Activated CD4-positive, alpha-beta T cell treated with anti-CD3 and anti-CD28 coated beads, Interleukin-2, amount 10 ng/mL, durations not matched to agents 7 days and 5 days (primary cell): ENCODE measurements at places on chromosomes 4 and X. TPM values are rescaled to one million over a fixed set of nuclear protein-coding genes. Genes with fewer than 3 reads are reported as not detected.
A peak's percentile ranks its signal among the peaks of the same experiment; 100 is the strongest.

- DNase-seq: no peak
- no peaks in the 10 kb centered on the region for H3K27me3 ChIP-seq
- H3K4me1 ChIP-seq: no peaks in the 10 kb centered on the region
- no peak overlapping the region for H3K27ac ChIP-seq
- no peak overlapping the region for H3K4me3 ChIP-seq
Observed at GRCh38 chr4:179447308-179447707, 2005.1 kb upstream of the AGA start.

GRCh38 chr4:82968972-82969371 lies 41.7 kb downstream of the LIN54 start:
- no peak overlapping the region for H3K27ac ChIP-seq
- DNase-seq: no peak
- peaks cover 60% of the 10 kb centered on the region for H3K36me3 ChIP-seq
- no peak overlapping the region for H3K4me3 ChIP-seq
- peaks cover 2% of the 10 kb centered on the region for H3K4me1 ChIP-seq
- no peaks in the 10 kb centered on the region for H3K27me3 ChIP-seq

Gene FAT1
- 0.27 TPM for total RNA-seq

- peaks cover 6% of the 10 kb centered on the region for H3K36me3 ChIP-seq
- H3K4me3 ChIP-seq: peak overlapping the region; percentile 10
- H3K4me1 ChIP-seq: peaks cover 24% of the 10 kb centered on the region
- H3K27ac ChIP-seq: peak overlapping the region; percentile 72
- DNase-seq: no peak
Observed at GRCh38 chr4:185384930-185385331, 10.8 kb downstream of the LRP2BP start.

- H3K4me1 ChIP-seq: no peaks in the 10 kb centered on the region
- H3K27me3 ChIP-seq: no peaks in the 10 kb centered on the region
- no peak overlapping the region for H3K27ac ChIP-seq
- DNase-seq: no peak
Observed at GRCh38 chrX:94758130-94758529, 1084.1 kb downstream of the FAM133A start.

- H3K4me1 ChIP-seq: peaks cover 5% of the 10 kb centered on the region
- no peaks in the 10 kb centered on the region for H3K36me3 ChIP-seq
- no peak overlapping the region for H3K4me3 ChIP-seq
- no peak for DNase-seq
Observed at GRCh38 chr4:1547131-1547855, 136.8 kb downstream of the FAM53A start.

Gene ZNF330
- 31.8 TPM for total RNA-seq

DNA sequence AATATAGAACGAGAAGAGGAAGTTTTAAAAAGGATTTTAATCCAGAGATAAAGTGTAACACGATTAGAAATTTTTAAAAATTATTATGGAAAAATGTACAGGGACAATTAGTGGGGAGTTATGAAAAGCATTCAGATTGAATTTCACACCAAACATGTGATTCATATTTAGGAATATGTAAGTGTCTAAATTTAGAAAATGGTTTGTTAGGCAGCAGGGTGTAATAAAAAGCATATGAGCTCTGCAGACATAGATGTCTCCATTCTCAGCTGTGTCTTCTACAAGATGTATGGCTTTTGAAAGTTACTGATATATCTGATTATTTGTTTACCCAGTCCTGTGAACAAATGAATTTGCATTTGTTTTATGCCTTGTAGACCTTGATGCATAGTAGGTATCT lies 638.9 kb upstream of the AGA start:
- no peaks in the 10 kb centered on the region for H3K27me3 ChIP-seq
- H3K4me1 ChIP-seq: no peaks in the 10 kb centered on the region
- no peak for DNase-seq
- H3K4me3 ChIP-seq: no peak overlapping the region
- no peaks in the 10 kb centered on the region for H3K36me3 ChIP-seq
- H3K27ac ChIP-seq: no peak overlapping the region

Gene GIMD1
- not detected for total RNA-seq

GRCh38 chr4:76386566-76387305 lies 34.2 kb downstream of the CCDC158 start:
- H3K36me3 ChIP-seq: no peaks in the 10 kb centered on the region
- H3K27ac ChIP-seq: no peak overlapping the region
- H3K27me3 ChIP-seq: peaks cover 41% of the 10 kb centered on the region
- DNase-seq: no peak
- H3K4me3 ChIP-seq: no peak overlapping the region

Gene TEX11
- total RNA-seq: not detected

DNA sequence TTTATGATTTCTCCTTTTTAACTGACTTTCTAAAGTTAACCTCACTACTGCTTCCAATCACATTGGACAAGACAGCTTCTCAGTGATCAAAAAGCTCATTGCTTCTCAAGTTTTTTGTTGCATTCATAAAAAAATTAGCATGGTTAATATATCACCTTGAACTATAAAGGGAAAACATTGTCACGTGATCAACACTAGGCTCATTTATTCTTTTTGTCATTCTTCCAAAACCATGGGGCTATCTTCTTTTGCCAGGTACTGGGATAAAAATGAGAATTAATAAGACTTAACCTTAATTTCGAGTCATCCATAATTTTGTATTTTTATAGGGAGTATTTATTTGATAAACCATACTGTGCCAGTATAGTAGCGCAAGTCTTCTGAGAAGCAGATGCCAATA lies 1105.9 kb upstream of the TENM3 start:
- no peaks in the 10 kb centered on the region for H3K4me1 ChIP-seq
- H3K36me3 ChIP-seq: no peaks in the 10 kb centered on the region
- H3K4me3 ChIP-seq: no peak overlapping the region
- no peaks in the 10 kb centered on the region for H3K27me3 ChIP-seq
- H3K27ac ChIP-seq: no peak overlapping the region

GRCh38 chr4:69830560-69831269 lies 29.2 kb downstream of the SULT1E1 start:
- no peak for DNase-seq
- H3K27ac ChIP-seq: no peak overlapping the region
- H3K27me3 ChIP-seq: no peaks in the 10 kb centered on the region
- peaks cover 13% of the 10 kb centered on the region for H3K4me1 ChIP-seq
- H3K4me3 ChIP-seq: no peak overlapping the region

DNA sequence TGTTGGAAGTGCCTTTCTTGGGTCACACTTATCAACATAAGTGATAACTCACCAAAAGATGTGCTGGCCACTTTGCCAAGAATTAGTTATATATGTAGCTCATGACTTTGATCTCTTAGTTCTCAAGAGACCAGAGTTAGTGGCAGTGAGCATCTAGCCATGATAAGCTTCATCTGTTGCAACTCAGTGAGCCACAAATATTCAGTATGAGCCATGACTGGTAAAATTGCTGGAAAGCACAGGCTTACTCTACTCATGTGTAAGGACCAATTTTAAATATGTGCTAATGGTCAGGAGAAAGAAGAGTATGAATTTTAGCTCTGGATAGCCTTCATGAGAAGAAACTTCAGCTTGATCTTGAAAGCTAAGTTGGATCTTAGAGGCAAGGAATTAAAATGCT lies 59.4 kb upstream of the TLL1 start:
- no peak for DNase-seq
- H3K36me3 ChIP-seq: no peaks in the 10 kb centered on the region
- no peaks in the 10 kb centered on the region for H3K27me3 ChIP-seq
- H3K4me1 ChIP-seq: no peaks in the 10 kb centered on the region
- H3K27ac ChIP-seq: no peak overlapping the region
- H3K4me3 ChIP-seq: no peak overlapping the region

DNA sequence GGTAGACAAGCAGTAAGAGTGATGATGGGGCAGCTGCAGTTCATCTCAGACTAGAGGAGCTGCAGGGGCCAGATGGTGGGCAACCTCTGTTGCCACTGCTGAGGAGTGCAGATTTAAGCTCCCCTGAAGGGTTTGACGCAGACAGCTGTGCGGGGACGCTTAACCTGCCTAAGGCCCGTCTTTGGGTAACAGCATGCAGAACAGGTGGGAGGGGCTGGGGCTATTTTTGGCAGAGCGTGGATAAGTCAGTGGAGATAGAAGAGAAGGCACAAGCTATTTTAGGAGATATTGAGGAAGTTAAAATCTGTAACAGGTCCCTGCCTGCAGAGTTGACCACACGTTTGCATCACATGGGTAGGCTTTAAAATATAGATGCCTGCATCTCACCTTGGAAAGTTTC lies 10.5 kb downstream of the CD99 start:
- no peaks in the 10 kb centered on the region for H3K27me3 ChIP-seq
- no peak for DNase-seq
- H3K27ac ChIP-seq: no peak overlapping the region
- no peak overlapping the region for H3K4me3 ChIP-seq
- H3K36me3 ChIP-seq: peaks cover 70% of the 10 kb centered on the region

DNA sequence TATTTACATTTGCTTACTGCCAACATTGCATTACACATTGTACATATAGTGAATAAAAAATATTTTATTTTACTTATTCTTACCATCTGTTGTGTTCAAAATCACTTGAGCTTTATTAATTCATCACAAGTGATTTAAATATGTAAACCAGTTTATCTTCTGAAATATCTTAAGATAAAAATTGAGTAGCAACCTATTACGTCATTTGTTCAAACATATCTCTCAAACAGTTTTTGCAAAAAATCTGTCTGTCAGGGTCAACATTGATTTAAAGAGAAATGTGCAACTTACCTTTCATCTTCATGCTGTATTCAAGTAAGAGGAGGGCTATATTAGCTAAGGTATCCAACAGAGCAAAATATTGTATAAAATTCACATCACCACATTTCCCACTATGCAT lies 610.1 kb downstream of the PCDH19 start:
- no peak overlapping the region for H3K27ac ChIP-seq
- H3K4me3 ChIP-seq: no peak overlapping the region
- no peak for DNase-seq
- H3K36me3 ChIP-seq: no peaks in the 10 kb centered on the region
- H3K4me1 ChIP-seq: no peaks in the 10 kb centered on the region
- no peaks in the 10 kb centered on the region for H3K27me3 ChIP-seq

DNA sequence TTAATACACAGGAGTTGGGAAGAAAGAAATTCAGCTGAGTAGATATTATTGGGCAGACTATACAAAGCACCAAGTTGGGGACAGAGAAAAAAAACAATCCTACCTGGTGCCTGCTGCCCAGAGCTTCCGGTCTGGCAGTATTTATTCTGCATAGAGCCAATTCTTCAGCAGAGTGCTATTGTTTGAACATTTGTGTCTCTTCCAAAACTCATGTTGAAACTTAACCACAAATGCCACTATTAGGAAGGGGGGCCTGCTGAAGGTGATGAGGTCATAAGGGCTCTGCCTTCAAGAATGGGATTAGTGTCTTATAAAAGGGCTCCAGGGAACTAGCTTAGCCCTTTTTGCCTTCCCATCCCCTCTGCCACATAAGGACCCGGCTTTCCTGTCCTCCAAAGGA lies 136.2 kb downstream of the EVC2 start:
- no peak for DNase-seq
- H3K27ac ChIP-seq: no peak overlapping the region
- H3K27me3 ChIP-seq: no peaks in the 10 kb centered on the region

DNA sequence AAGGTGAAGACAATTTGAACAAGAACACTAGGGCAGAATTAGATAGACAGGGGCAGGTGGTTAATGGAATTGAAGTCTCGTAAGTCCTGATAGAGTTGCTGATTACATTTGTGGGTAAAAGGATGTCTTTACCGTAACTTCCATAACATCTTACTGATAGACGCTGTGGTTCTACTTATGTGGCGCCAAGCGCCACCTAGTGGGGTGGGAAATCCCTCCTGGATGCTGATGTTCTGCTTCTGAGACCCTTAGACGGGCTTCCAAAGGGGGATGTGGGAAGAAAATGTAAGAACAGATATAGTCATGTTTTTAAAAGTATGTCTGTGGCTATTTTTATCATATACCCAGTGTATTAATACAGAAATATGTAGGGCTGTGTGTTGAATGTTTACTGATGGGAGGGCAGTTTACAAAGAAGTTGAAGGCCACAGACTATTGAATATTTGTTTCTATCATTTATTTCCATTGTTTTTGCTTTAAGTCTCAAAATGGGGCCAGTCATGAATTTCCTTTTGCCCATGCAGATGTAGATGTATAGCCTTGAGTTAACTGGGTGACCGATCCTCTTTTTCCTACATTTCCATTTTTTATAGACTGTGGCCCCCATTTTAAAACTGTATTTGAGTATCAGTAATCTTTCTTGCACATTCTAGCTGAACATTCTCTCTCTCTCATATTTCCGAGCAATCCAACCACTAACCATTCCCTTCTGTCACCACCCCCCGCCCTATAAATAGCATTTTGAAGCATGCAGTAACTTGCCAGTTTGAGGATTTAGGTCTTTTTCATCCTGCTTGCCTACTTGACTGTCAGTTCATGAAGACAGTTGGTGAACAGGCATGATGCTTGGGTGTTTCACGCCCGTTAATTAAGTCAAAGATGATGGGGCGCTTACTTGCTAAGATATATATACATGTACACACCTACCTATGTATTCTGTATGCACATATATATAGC lies 12.1 kb upstream of the TLR8 start:
- no peak overlapping the region for H3K27ac ChIP-seq
- H3K4me1 ChIP-seq: peaks cover 50% of the 10 kb centered on the region
- DNase-seq: peak; percentile 55

GRCh38 chr4:165580351-165580905 lies 201.6 kb downstream of the CPE start:
- no peak overlapping the region for H3K27ac ChIP-seq
- no peaks in the 10 kb centered on the region for H3K27me3 ChIP-seq
- no peaks in the 10 kb centered on the region for H3K36me3 ChIP-seq
- DNase-seq: no peak

- no peaks in the 10 kb centered on the region for H3K4me1 ChIP-seq
- H3K4me3 ChIP-seq: no peak overlapping the region
- no peak for DNase-seq
- no peaks in the 10 kb centered on the region for H3K27me3 ChIP-seq
Observed at GRCh38 chrX:153537526-153538295, 20.3 kb downstream of the ATP2B3 start.

DNA sequence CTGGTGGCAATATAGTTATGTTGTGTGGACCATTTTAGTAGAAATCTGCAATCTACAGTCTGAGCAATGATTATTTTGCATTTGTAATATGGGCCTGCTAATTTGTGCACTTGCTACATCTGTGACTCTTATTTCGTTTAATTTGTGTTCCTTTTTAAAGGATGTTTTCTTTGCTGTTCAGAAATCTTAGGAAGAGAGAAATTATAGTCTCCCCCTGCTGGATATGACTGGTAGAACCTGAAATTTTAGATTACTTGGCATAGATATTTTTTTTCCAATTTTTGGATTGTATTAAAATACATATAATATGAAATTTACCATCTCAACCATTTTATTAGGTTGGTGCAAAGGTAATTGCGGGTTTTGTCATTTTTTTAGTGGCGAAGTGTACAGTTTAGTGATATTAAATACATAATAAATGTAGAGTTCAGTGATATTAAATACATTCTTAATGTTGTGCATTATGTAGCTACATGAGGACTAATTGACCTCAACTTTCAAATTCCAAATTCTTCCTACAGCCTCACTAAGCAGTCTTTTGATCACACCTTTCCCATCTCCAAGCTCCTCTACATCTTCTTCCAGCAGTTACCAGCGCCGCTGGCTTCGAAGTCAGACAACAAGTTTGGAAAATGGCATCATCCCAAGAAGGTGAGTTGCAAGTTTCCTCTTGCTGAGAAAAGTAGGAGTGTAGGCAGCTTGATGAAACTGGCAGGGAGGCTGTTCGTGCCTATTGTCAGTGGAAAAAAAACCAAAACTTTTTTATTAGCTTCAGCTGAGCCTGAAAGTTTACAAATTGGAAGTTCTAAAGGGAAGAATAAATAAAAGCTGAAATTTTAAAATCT lies 82.2 kb downstream of the FNIP2 start:
- no peak overlapping the region for H3K4me3 ChIP-seq
- DNase-seq: no peak
- peaks cover 8% of the 10 kb centered on the region for H3K4me1 ChIP-seq
- H3K27ac ChIP-seq: no peak overlapping the region
- no peaks in the 10 kb centered on the region for H3K27me3 ChIP-seq
- no peaks in the 10 kb centered on the region for H3K36me3 ChIP-seq

Gene TMEM33
- 54.4 TPM for total RNA-seq

Gene ARHGEF6
- 122 TPM for total RNA-seq

Gene ZNF630
- total RNA-seq: 0.87 TPM
